ENCODE measurements at places on chromosomes 7 and 10.

- no peak for DNase-seq
Observed at GRCh38 chr10:110224992-110225391, 17.6 kb downstream of the MXI1 start.

- no peak for DNase-seq
Observed at GRCh38 chr10:77967611-77968022, 41.1 kb upstream of the DLG5 start.

DNA sequence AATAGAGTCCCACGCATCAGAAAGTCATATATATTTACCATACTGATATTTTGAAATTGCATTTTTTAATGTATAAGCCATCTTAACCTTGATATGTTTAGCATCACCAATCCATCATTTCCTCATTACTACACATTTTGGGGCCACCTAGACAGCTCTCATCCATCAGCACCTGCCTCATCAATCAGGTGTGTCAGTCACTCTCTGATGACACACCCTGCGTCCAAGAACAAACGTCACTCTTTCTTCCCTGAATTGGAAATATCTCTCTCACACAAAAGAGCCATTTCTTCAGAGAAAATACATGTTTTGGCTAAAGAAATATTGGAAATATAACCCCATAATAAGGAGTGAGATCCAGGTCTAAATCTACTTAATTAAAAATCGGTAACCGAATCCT is 38.9 kb upstream of the RSU1 start:
- DNase-seq: no peak

- DNase-seq: no peak
Observed at GRCh38 chr7:124667312-124668153, 98.1 kb downstream of the GPR37 start.

- DNase-seq: no peak
Observed at GRCh38 chr7:17474724-17475344, 176.4 kb downstream of the AHR start.

GRCh38 chr7:107286751-107287621 is 118.2 kb downstream of the HBP1 start:
- DNase-seq: no peak
